ENCODE measurements at places on chromosomes 13 and 19.

DNA sequence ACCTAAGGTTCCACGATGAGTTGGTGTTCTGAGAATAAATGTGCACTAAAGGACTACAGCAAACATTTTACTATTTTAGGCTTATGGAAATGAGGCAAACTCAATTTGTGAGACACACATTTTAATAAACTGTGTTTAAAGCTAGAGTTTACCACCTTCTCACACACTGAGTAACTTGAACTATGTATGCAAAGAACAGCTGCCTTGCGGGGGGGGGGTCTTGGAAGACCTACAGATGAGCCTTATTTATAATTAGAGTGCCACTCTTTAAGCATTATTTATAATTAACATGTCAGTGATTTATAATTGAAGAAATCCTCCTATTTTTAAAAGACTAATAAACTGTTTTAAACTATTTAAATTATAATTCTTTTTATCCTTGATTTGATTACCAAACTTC lies 300.4 kb downstream of the DLEU7 start:
- no peak for DNase-seq

DNA sequence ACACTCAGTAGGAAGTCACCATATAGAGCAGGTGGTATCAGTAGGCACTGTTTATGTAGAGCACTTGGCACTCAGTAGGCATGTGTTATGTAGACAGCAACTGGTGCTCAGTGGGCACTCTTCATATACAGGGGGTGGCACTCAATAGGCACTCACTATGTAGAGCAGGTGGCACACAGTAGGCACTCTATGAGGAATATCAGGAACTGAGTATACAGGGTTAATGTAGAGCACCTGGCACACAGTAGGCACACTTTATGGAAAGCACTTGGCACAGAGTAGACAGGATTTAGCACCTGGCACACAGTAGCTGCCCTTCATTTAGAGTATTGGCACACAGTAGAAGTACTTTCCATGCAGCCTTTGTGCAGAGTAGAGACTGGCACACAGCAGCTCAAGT lies 1.1 kb upstream of the CYP4F3 start:
- DNase-seq = no peak

GRCh38 chr13:110354123-110354627 lies 47.1 kb downstream of the COL4A2 start:
- DNase-seq = no peak

GRCh38 chr13:44927968-44928367 lies 61.3 kb downstream of the NUFIP1 start:
- no peak for DNase-seq

- DNase-seq = no peak
These were observed 859 bp downstream of the ZNF433 start for GRCh38 chr19:12034620-12035019.

DNA sequence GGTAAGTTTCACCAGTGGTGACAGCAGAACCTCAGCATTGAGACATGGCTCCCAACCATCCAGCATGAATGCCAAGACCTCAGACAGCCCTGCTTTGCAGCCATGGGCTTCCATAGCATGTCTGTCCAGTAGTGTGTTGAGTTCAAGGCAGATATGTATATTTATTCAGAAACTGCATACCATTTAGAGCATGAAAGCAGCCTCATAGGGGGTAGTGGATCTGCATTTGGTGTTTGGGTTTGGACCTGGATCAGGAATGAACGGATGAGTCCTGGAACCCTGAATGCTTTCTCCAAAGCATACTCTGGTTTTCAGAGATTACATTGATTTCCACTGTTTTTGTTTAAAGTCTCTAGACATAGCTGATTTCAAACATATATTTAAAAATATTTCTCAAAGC lies 114.3 kb downstream of the ESD start:
- no peak for DNase-seq

DNA sequence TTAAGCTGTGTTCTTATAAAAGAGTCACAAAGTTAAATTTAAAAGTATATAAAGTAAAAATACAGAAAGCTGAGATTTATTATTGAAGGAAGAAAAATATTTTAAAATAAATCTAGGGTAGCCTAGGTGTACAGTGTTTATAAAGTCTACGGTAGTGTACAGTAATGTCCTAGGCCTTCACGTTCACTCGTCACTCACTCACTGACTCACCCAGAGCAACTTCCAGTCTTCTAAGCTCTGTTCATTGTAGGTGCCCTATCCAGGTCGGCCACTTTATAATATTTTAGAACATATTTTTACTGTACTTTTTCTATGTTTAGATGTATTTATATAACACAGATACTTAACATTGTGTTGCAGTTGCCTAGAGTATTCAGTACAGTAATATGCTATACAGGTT lies 47.4 kb downstream of the NDFIP2 start:
- DNase-seq = no peak

- no peak for DNase-seq
These were observed 32.2 kb upstream of the DOCK9 start for GRCh38 chr13:99009987-99010551.

- DNase-seq = peak; percentile 93
These were observed 16.1 kb upstream of the RASA3 start for GRCh38 chr13:114148521-114148855.

- DNase-seq = peak; percentile 27
These were observed 29.2 kb upstream of the RGCC start for GRCh38 chr13:41428155-41428554.

GRCh38 chr13:112102243-112102642 lies 35.3 kb downstream of the SOX1 start:
- DNase-seq = no peak

DNA sequence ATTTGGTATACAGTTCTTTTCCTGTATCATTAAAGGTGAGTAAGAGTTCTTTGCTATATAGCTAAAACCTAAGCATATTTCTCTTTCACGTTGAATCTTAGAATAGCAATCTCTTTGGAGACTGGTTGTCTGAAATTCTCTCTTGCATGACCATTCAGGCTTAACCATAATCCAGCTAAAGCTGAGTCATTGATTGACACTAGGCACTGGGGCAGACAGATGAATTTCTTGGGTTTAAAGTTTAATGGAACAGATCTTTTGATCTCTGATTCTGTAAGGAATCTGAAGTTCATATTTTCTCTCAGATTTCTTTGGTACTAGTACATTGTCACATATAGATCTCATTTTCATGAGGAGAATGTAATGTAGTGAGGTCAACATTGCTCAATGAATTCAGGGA lies 397.3 kb upstream of the MIR17HG start:
- DNase-seq = no peak

DNA sequence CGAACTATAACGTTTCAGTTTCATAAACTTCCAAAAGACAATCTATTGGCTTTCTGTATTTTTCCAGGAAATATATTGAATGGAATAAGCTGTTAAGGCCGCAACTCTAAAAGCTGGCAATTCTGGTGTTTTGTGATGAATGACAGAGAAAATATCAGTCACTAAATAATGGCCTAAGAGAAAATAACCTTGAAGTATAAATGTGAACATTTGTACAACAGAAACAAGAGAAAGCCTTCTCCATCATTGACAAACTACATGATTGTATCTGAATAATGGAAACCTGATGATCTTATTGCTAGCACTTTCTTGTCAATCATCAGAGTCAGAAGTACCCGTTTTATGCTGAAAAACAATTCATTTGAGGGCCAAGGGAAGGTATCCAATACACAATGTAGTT lies 134.3 kb downstream of the TRPC4 start:
- no peak for DNase-seq

DNA sequence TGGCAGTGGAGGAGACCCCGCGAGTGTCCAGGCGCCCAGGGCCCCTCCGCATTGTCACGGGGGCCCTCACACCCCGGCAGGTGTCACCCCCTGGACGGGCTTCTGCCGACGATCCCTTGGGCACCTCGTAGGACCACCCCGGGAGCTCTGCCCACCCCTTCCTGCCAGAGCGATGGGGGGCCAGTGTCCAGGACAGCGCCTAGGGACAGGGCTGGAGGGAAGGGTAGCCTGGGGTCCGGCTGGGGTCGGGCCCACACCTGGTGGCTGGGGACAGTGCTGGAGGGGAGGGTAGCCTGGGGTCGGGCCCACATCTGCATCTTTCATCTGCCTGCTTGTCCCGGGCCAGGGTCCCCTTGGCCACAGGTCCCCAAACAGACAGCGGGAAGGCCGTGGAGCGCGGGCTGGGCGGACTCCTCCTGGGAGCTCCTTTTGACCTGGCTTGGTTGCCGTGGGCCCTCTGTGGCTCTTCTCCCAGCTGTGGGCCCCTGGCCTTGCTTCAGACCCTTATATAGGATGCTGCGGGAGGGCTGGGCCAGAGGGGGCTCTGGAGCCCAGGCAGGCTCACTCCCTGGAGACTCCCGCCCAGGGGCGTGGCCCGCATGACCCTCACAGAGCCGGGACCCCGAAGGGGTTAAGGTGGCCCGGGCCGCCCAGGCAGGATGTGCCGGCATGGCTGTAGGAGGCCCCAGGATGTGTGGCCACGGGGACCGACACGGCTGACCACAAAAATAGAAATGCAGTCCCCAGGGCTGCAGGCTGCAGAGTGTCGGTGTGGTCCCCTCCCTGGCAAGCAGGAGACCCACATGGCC lies 74.1 kb upstream of the MCF2L start:
- DNase-seq = no peak

DNA sequence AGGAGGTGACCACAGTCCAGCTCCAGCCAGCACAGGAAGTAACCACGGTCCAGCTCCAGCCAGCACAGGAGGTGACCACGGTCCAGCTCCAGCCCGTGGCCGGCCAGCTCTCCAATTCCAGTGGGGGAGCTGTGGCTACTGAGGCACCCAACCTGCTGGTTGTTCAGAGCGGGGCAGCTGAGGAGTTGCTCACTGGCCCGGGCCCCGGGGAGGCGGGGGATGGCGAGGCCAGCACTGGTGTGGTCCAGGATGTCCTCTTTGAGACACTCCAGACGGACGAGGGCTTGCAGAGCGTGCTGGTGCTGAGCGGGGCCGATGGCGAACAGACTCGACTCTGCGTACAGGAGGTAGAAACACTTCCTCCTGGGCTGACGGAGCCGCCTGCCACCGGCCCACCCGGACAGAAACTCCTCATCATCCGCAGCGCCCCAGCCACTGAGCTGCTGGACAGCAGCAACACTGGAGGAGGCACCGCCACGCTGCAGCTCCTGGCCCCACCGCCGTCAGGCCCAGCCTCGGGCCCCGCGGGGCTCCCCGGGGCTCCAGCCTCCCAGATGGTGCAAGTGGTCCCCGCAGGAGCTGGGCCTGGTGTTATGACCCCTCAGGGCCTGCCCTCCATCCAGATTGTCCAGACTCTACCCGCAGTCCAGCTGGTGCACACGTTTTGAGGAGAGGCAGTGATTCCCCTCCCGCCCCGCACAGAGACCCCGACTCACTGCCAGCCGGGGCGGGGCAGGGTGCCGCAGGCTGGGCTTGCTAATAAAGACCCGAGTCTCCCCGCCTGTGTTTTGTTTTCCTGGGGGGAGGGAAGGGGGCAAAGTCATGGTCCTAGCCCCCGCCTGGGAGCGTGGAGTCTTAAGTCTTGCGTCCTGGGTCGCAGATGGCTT lies 1.0 kb upstream of the NAT14 start:
- DNase-seq = no peak

DNA sequence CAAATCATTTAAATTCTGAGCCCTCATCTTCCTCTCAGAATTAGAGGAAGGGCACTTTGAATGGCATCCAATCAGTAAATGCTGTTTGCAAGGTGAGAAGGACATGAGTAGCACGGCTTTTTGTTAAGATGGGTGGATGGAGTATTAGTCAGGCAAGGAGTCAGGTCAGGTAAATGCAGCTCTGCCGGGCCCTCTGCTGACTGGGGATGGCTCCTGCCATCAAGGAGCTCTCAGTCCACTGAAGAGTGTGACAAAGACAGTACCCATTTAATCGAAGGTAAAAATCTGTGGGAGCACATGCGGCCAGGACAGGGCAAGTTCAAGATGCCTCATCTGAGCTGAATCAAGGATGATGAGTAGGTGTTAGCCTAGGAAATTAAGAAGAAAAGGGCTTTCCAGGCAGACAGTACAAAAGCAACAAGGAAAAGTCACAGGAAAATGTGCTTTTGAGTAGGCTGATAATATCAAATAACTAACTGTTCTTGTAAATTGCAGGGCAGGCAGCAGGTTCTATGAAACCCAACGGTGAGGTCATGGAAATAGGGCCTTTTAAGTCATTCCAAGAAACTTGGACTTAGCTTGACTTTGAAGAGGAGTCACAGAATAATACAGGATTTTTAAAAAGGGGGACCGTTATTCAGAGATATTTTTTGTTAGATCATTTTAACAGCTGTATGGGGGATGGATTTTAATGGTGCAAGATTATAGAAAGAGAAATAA lies 670.5 kb upstream of the ARGLU1 start:
- no peak for DNase-seq

GRCh38 chr13:43196086-43196621 lies 172.8 kb downstream of the DNAJC15 start:
- DNase-seq = no peak

- DNase-seq = peak; percentile 77
These were observed 1.2 kb upstream of the PLEKHG2 start for GRCh38 chr19:39411081-39411831.

DNA sequence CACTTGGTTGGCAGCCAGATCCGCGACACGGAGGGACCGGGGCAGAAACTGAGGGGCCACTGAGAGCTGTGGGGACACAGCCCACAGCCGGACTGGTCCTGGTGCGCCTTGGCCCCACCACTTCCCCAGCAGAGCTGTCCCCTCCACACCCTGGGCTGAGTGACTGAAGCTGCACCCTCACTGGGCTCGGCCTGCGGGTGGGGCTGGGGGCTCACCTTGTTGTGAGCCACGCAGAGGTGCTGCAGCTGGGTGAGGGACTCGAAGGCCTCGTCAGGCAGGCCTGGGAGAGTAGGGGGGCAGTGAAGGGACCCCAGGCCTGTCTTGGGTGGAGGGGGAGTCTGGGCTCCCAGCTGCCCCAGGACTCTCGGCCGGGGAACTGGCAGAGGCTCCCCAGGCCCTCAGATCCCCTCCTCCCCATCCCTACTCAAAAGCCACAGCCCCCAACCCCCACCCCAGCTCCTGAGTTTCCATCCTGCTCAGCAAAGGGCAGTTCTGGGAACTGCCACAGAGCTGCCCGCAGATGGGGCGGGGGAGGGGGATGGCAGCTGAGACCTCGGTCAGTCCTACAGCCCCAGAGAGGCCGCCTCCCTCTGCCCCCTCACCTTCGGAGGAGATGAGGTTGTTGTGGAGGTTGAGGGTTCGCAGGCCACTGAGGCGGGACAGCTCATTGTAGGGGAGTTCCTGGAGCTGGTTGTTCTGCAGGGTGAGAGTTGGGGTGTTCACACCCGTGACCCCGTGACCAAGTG lies 2.3 kb downstream of the PODNL1 start:
- no peak for DNase-seq

DNA sequence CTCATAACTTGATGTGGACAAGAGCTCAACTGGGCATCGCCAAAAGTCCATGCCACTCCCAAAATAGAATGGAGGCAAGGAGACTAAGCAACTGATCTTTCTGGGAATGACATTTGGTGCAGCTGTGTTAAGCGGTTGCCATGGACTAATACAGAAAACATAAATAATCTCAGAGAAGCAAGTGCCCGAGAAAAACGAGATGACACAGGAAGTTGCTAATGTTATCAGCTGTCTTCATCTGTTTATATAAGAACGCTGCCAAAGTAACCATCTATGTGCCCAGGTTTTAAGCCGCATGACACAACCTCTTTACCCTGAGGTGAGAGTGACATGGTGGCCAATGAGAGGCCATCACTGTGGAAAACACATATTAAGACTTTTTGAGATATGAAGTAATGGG lies 54.9 kb upstream of the SACS start:
- no peak for DNase-seq

GRCh38 chr13:65592731-65593130 lies 1637.4 kb downstream of the PCDH9 start:
- no peak for DNase-seq

Measured in CD4-positive, alpha-beta T cell treated with Interleukin-15 for 1 hour (primary cell).